ENCODE measurements at places on chromosomes 5 and 9.

DNA sequence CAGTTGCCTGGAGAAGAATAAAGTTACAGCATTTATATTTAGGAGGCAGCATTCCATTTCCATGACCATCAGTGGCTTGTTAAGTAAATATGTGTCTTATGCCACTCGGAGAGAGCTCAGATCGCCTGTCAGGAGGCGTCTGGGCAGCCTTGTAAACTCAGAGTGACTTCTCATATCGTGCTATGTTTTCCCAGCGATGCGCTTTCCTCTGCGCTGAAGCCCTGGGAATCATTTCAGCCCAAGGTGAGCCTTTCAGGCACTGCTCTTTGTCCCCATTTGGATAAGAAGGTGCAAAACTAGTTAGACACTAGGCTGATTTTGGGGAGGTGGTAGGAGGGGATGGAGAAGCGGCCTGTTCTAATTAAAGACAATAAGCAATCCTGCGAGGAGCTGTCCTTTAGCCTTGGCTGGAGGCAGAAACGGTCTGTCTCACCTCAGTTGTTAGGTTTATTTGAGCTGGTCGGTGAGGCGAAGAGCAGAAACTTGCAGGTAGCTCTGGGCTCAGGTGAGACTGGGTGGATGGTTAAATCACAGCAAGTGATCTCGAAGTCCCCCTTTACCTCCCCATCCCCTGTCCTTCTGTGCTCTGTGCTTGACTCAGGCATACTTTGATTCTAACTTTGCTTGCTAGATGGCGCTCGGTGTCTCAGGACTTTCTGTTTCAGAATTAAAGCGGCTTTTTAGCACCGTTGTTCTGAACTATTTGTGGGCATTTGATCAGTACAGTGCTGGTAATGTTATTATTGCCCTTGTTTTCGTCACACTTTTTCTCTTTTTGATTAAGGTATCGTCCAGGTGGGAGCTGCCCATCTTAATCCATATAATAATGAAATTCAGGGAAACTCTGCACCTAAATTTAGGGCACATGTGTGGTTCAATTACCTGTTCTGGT, 24.6 kb downstream of the NR2F1 start:
- no peak for DNase-seq

DNA sequence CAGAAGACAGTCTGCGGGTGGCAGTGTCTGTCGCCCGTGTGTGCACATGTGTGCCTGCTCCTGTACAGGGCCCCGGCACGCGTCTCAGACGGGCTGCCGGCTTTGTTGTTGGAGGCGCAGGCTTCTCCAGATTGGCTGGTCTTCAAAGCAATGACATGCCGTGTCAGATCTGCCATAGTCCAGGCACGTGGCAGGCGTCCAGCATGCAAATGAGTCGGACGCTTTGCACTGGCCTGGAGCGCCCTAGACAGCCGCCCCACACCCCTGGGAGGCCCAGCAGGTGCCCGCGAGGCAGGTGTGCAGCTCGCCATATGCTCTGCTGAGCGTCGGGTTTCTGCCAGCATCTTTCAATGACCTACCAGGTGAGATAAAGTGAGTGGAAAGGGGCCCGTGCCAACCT, 71.5 kb downstream of the GADD45G start:
- no peak for DNase-seq

DNA sequence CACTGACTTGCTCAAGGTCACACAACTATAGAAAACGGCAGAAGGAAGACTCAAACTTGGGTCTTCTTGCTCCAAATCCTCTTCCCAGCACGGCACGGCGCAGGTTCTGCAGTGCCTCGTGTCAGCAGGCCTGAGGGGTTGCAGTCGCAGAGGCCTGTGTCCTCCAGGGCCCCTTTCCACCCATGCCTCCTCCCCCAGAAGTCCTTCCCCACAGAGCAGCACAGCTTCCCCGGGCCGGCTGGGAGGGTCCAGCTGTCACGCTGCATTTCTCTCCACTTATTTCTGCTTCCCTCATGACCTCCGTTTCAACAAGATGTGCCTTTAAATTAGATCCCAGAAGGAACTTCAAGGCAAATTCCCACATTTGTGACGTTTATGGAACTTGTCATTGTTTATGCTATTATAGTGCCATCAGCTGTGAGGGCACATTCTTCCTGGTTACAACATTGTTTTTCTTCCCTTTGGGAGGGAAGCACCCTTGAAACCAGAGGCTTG, 148.4 kb downstream of the C5orf15 start:
- no peak for DNase-seq

- peak; percentile 4 for DNase-seq
Observed at GRCh38 chr5:130234816-130235215, 330.6 kb downstream of the CHSY3 start.

DNA sequence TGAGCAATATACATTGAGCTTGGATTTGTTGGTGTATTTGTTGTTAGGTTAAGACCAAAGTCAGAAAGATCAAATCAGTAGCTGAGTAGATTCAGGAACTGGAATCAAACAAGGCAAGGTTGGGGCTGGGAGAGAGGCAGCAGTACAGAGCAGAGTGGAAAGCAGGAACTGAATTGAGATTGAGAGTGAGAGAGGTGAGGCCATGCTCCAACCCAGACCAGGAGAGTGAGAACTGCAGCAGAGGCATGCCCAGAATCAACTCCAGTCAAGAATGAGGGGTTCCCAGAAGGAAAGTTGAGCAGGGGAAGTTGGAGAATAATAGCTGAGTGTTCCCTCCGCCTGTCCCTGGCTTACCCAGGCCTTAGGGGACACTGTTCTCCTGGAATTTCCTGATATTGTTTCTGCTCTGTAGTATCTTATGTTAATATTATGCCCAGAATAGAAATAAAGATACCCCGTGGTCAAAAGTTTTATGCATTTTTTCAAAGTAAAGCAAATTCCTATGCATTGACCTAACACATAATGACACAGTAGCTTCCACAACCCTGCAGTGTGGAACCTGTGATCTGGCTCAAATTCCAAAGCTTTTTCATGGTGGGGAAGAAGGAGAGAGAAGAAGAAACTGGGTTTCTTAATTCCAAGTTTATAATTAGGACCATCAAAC, 82.7 kb downstream of the SV2C start:
- DNase-seq: no peak

GRCh38 chr9:5801739-5802113, 31.2 kb downstream of the ERMP1 start:
- DNase-seq: no peak

GRCh38 chr5:58025809-58026208, 434.1 kb downstream of the PLK2 start:
- DNase-seq: no peak

DNA sequence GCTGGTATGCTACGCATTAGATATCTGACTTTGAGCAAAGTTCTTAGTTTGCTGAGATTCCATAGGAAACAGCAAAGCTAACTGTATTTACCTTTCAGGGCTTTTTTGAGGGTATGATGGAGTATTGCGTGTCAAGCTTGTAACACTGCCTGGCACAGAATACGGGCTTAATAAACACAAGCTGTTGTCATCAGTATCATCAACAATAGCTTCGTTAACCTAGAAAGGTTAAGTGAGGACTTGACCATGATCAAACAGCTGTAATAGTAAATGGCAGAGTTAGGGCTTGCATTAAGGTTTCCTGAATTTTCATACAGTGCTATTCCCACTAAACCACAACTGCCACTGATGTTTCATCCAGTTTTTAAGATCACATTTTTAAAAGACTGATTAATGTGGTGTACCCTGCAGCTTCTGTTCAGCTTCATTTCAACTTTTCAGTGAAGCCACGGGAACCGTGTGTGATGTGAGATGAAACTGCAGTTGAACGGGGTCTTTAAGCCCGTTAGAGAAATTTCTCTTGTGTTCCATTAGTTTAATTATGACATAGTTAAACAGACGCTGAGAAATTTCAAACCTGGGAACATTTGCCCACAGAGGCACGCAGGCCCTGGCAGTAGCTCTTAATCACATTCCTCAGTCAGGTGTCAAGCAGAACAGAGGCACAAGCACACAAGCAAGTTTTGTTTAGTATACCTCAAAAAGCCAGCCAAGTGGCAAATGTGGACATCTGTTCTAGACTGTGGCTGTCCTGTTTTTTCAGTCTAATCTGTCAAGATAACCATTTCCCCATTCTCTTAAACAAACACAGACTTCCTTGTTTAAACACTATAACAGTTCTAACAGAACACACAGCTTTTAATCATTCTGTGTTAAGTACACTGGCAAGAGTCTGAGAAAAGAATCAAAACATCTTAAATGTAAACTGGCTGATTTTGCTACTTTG, 147.1 kb downstream of the ZNF608 start:
- peak; percentile 52 for DNase-seq

DNA sequence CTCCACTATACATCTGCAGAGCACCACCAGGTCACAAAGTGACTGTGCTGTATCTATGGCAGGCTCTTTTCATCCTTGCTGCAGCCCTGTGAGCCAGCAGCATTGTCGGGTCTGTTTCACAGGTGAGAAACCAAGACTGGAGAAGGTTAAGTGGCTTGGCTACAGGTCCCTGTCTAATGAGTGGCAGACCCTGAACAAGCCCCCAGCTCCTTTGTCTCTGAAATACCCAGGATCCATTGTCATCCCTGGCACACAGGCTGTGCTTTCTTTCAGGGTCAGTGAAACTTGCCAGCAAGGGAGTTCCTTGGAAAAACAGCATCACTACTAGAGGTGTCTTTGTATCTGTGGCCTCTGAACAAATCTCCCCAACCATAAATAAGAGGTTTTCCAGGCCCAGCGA, 27.6 kb upstream of the CXCL14 start:
- DNase-seq: no peak

- no peak for DNase-seq
Observed at GRCh38 chr9:35476596-35476995, 13.3 kb upstream of the RUSC2 start.

GRCh38 chr5:173735184-173735583, 118.7 kb upstream of the BOD1 start:
- no peak for DNase-seq

- DNase-seq: no peak
Observed at GRCh38 chr5:173245319-173246134, 10.5 kb upstream of the NKX2-5 start.

- DNase-seq: no peak
Observed at GRCh38 chr9:27043176-27043575, 37.7 kb upstream of the LRRC19 start.

DNA sequence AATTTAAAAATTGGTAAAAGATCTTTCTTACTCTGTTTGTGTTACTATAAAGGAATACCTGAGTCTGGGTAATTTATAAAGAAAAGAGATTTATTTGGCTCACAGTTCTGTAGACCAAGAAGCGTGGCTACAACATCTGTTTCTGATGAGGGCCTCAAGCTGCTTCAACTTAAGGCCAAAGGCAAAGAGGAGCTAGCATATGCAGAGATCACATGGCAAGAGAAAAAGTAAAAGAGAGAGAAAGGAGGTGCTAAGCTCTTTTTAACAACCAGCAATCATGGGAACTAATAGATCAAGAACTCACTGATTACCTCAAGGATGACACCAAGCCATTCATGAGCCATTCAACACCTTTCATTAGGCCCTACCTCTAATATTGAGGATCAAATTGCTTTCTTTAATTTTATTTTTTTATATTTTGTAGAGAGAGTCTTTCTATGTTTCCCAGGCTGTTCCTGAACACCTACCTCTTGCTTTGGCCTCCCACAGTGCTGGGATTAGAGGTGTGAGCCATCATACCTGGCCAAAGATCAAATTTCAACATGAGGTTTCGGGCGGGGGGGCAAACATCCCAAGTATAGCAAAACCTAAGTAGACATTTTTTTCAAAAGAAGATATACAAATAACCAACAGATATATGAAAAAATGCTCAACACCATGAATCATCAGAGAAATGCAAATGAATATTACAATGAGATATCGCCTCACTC, 16.0 kb upstream of the SHC3 start:
- DNase-seq: no peak

DNA sequence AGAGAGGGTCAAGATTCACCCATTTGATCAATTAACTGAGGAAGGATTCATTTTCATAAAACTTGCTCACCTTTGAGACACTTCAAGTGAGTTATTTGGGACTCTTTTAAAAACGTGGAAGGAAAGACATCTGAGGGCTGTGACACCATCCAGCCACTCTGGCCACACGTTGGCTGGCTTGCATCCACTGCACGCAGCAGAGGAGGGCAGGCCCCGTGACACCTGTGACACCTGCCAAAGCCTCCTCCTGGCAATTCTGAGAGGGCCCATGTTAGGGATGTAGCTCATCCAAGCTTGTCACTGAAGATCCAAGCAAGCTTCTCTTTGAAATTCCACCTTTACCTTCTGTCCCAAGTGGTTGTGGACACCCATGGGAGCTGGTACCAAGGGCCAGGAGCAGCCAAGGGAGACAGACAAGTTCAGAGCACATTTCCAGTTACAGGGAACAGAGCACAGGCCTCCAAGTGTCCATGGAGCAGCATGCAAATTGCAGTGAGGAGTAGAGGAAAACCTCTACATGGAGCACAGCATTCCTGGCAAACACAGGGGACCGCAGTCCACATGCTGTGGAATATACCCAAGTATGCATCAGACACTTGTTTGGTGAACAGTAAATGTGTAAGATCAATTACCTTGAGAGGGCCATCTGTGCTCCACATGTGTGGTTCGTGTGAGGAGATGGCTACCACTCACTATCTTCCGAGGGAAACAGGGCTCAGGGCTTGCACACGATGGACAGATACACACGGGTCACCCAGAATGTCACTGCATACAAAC, 4.8 kb downstream of the PRSS3 start:
- no peak for DNase-seq

DNA sequence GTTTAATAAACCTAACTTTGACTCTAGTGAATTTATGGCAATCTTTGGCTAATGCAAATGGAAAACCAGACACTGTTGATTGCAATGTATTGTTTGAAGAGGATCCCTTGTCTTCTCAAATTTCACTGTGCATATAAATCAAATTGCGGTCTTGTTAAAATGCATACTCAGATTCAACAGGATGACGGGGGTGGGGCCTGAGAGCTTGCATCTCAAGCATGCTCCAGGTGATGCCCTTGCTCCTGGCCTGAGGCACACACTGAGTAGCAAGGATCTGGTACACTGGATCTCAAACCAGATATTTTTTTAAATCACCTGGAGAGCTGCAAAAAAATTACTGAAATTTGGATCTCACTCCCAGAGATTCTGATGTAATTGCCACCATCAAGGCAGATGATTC, 463.7 kb downstream of the DNAH5 start:
- no peak for DNase-seq

DNA sequence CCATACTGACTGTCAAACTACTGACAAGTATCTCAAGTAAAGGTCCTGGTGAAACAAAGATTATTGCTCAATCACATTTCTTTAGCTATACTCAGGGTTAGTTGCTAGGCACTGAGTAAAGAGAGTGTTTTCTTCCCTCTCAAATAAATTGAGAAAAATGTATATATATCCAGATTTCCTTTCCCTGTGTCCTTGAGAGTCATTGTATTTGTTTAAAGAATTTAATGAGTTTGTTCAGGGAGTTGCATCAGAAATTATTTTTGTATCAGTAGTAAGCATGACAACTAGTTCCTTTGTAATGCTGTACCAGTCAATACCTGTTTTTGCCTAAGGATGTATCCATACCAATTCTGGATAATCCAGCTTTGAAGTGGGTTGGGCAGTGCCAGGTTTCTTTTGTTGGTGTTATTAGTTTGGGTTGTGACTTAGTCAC, 3.2 kb upstream of the ANKHD1 start:
- no peak for DNase-seq

GRCh38 chr9:99392986-99393385, 170.9 kb downstream of the SEC61B start:
- no peak for DNase-seq

GRCh38 chr9:8157683-8158324, 358.2 kb upstream of the DMAC1 start:
- no peak for DNase-seq

Data from non-pigmented ciliary epithelial cell (primary cell).